ENCODE measurements at places on chromosomes 5 and 9. TPM values are rescaled to one million over a fixed set of nuclear protein-coding genes. Genes with fewer than 3 reads are reported as not detected.

The DNAJC21 gene
- total RNA-seq = 35.1 TPM

GRCh38 chr5:157126-157715, 34.1 kb upstream of the LRRC14B start:
- peak; percentile 25 for DNase-seq

DNA sequence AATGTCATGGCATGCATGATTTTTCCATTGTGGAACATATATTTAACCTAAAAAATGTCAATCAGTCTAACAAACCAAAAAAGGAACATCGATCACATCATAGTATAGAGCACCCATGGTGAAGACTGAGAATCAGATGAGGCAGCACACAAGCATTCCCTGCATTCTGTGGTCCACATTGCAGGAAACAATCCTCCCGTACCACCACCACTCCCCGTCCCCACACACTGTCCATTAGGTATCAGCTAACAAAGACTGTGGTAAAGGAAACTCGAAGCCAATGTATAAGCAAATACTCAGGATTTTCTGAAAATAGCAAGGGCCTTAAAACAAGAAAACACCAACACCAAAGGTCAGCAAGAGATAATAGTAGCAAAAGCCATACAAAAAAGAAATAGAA, 1104.4 kb upstream of the SEMA6A start:
- no peak for DNase-seq

The SIT1 gene
- 41.8 TPM for total RNA-seq

DNA sequence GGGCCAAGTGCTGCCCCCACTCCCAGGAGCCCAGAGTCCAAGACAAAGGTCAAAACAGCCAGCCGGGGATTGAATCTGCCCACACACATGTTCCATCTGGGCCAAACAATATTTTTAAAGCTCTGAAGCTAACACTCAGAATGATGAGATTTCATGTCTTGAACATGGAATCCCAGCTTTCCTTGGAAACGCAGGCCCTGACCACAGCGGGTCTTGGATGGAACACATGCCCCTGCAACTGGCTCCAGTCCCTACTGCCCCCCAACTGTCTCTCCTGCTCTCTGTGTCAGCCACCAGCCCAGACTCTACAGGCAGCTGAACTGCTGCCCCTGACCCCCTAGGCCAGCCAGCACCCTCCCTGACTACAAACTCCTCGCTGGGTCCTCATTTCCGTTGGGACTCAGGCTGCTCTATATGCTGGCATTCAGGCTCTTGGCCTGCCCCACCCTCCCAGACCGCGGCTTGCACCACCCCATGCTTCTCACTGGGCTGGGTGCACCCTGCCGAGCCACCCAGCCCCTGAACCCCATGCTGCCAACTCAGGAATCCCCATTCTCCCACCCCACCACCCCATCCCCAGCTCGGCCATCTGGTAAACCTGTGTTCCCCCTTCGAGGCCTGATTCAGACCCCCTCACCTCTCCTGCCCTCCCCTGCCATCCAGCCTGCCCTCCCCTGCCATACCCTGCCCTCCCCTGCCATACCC, 71.7 kb downstream of the ADAMTS2 start:
- peak; percentile 36 for DNase-seq

The KIF12 gene
- total RNA-seq = not detected

GRCh38 chr9:4489562-4489918, 728 bp upstream of the SLC1A1 start:
- DNase-seq = no peak

The PBX3 gene
- 36.3 TPM for total RNA-seq

The MCC gene
- 13.9 TPM for total RNA-seq

- DNase-seq = no peak
Observed at GRCh38 chr9:112007575-112008240, 111.1 kb downstream of the UGCG start.

DNA sequence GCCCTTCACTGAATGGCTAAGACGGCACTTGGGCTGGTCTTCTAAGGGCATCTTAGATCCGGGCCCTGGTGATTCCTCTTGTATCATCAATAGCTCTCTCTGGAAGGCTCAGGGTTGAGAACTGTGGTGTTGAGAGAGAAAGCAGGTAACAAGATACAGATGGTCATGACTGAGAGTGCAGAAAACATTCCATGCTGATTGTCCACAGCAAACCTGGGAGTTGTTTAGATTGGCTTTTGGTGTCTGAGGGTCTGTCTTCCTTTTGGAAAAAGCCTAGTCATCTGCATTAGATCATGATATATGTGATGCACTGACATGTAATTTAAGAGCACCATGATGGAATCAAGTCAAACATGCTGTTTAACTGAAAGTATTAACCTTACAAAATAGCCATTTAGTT, 331.9 kb downstream of the ADAMTS6 start:
- no peak for DNase-seq

DNA sequence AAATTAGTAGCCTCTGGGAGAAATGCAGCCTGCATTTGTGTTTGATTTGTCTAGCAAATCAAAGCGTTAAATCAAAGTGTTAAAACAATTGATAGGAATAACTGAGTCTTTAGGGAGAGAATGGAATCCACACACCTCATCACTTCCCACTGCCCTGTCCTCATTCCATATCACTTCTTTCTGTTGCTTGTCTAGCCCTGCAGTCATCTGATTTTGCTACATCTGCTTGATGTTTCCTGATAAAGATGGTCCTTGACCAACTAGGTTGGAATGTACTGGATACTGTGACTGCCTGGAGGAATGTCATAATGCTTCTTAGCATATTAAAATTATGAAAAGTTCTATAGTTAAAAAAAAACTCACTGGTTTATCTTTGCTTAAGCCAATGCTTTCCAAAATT, 119.9 kb downstream of the DOCK2 start:
- DNase-seq = no peak

GRCh38 chr5:76990899-76991459, 38.1 kb downstream of the CRHBP start:
- DNase-seq = no peak

The PCDHGA9 gene
- total RNA-seq = 6.0 TPM

- DNase-seq = no peak
Observed at GRCh38 chr9:130215341-130216119, 43.3 kb downstream of the NCS1 start.

DNA sequence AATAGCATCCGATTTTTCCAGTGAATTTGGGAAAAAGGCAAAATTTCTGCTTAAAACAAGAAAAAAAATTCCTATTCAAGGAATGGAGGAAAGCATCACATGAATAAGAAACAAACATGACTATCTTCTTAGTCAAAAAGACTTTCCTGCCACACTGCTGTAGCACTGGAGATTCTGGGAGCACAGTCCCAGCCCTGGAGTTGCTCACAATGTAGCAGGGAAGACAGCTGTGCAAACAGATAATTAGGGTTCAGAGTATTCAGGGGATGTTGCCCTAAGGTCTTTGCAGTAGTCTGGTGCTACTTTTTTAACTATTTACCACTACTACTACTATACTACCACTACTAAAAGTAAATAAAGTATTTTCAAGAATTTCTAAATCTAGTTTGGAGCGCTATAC, 86.5 kb downstream of the BNC2 start:
- DNase-seq = no peak

The TSPAN17 gene
- 24.1 TPM for total RNA-seq

GRCh38 chr5:68334553-68334886, 119.0 kb downstream of the PIK3R1 start:
- no peak for DNase-seq

GRCh38 chr5:160457252-160457651, 35.6 kb downstream of the PTTG1 start:
- DNase-seq = no peak

GRCh38 chr9:78919701-78920100, 622.8 kb downstream of the PSAT1 start:
- DNase-seq = no peak

DNA sequence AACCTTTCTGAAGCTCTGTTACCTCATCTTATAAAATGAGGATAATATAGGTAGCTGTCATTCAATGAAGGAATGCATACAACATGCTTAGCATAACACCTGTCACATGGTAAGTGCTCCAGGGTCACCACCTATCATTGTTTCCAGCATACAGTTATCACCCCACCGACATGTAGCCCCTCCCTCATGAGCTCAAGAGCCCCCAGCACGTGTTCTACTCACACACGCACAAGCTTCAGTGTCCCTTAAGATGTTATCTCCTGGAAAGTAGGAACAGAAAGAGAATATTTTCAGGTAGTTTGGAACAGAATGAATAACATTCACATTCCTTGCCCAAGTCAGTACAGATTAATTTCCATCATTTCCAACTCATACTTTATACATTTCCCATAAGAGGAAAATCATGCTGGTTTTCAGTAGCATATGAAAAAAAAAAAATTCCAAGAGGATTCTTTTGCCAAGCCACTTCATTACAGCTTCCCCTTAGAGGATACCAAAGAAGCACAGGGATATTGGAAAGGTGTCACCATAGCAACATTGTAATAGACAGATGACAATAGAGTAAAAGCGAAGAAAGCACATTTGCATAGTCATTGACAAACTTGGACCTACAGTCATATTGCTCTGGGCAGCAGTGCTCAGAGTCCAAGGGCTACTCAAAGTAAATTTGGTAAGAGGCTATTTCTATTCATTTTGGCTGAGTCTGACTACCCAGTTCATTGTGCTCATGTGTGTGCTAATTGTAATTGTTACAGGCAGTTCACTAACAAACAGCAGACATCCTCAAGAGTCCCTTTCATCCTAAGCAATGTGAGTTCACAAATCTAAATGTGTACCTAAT, 1.5 kb upstream of the MOB3B start:
- no peak for DNase-seq

DNA sequence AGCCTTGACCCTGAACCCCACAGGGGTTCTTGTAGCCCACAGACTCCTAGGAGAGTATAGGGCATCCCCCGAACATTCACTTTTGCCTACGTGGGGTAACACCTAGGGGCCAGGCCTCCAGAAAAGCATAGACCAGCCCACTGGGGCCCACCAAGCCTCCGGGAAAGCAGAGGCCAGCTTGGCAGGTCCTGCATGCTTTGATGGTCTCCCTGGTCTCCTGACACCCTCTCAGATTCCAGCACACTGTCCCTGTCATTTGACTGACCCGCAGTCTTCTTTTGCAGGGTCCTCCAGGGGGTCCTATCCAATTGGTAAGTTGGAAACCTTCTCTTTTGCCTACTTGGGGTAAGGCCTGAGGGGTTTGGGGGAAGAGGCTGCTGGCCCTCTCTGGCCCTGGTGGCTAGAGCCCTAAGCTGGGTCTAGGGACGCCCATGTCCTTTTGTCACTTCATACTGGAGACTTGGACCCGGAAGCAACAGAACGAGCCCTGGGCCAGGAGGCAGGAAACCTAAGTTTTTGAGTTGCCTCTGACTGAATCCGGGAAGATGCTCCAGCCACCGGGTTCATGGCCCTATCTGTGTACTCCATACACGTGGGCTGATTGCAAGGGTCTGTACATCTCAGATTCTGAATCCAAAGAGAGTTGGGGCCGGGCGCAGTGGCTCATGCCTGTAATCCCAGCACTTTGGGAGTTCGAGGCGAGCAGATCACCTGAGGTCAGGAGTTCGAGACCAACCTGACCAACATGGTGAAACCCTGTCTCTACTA, 20.9 kb upstream of the ORM1 start:
- peak; percentile 37 for DNase-seq

- DNase-seq = no peak
Observed at GRCh38 chr5:165538065-165538464, 2032.6 kb downstream of the MAT2B start.

The ITK gene
- 34.1 TPM for total RNA-seq

- DNase-seq = no peak
Observed at GRCh38 chr9:101485924-101486692, 47.5 kb upstream of the RNF20 start.

- peak; percentile 87 for DNase-seq
Observed at GRCh38 chr9:137025517-137025966, 2.5 kb downstream of the ABCA2 start.

DNA sequence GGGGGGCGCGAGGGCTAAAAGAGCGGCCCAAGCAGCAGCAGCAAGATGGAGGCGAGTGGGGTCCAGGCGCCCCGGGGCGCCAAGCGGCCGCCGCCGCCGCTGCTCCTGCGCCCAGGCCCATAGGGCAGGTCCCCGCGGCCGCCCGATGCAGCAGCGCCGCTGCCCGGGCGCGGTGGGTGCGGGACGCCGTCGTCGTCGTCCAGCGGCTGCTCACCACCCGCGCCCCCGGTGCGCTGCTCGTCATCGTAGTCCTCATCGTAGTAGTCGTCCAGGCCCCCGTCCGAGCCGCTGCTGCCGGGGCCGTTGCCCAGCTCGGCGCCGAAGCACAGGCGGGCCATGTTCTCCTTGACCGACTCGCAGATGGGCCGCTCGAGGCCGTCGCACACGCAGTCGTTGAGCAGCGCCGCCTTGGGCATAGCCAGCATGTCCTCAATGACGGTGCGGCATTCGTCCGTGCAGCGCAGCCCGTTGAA, 1.5 kb downstream of the GAS1 start:
- peak; percentile 81 for DNase-seq

The INSYN2B gene
- 0.34 TPM for total RNA-seq

- DNase-seq = no peak
Observed at GRCh38 chr9:105475302-105475701, 27.5 kb downstream of the FSD1L start.

- DNase-seq = no peak
Observed at GRCh38 chr5:17604951-17605350, 968 bp downstream of the TAF11L11 start.

The PCDHB14 gene
- 2.6 TPM for total RNA-seq

Measured in spleen (tissue), 13 donors.